ENCODE measurements at places on chromosomes 4 and X. TPM values are rescaled to one million over a fixed set of nuclear protein-coding genes. Genes with fewer than 3 reads are reported as not detected.
A peak's percentile ranks its signal among the peaks of the same experiment; 100 is the strongest.

Gene SCML1
- total RNA-seq: 5.6 TPM

Gene ELF4
- total RNA-seq: 16.9 TPM

Gene SMAD1
- total RNA-seq: 39.9 TPM

DNA sequence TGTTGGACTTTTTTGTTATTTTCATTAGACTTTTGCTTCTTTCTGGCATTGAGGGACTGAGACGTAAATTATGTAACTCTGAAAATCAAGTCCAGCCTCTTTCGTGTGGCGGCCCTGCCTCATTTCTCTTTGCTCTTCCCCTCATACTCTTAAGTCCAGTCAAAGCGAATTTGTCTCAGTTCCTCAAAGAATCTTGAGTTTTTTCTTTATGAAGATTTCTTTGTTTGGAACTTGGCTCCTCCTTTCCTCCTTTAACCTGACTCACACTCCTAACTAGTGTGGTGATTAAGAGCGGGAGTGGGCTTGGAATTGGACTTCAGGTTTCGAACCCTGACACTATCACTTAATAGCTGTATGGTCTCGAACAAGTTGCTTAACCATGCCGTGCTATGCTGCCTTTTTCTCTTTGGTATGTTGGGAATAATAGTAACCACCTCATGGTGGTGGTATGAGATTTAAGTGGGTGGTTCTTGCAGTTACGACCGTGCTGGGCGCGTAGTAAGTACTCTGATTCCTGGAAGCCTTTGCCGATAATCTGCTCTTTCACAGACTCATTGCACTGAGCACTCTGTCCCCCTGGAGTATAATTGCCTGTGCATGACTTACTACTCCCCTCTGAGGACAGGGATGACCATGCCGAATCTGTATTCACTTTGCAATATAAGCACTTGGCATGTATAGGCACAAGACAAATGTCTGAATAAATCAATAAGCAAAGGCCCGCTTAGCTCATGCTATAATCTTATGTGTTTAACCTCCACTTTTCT is 19.1 kb downstream of the FNIP2 start:
- peak overlapping the region; percentile 40 for H3K27ac ChIP-seq
- no peaks in the 10 kb centered on the region for H3K27me3 ChIP-seq
- no peak for DNase-seq
- H3K36me3 ChIP-seq: no peaks in the 10 kb centered on the region
- H3K4me1 ChIP-seq: peaks cover 52% of the 10 kb centered on the region

- no peak overlapping the region for H3K4me3 ChIP-seq
- H3K36me3 ChIP-seq: no peaks in the 10 kb centered on the region
- no peaks in the 10 kb centered on the region for H3K27me3 ChIP-seq
- H3K27ac ChIP-seq: no peak overlapping the region
Measured at GRCh38 chrX:100478714-100479306, 68.7 kb upstream of the PCDH19 start.

- no peaks in the 10 kb centered on the region for H3K27me3 ChIP-seq
- no peak for DNase-seq
- H3K4me3 ChIP-seq: no peak overlapping the region
- H3K4me1 ChIP-seq: no peaks in the 10 kb centered on the region
Measured at GRCh38 chr4:129446074-129446473, 350.1 kb downstream of the C4orf33 start.

DNA sequence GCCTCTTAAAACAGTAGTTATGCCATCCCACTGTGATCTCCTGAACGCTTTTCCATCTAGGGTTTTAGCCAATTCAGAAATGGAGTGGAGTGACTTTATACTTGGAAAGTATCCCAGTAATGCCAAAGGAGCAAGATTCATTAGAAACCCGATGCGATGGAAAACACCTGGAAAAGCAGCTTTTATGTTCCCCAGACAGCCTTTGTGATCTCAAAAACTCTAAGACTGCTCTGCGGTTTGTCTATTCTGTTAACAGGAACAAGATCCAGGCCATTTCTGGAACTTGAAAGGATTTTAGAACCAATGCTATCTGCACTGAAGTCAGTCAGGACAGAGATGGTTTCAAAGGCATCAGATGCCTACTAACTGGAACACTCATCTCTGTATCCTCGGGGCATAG is 145.1 kb downstream of the APBB2 start:
- H3K36me3 ChIP-seq: no peaks in the 10 kb centered on the region
- no peak for DNase-seq
- H3K4me1 ChIP-seq: peaks cover 58% of the 10 kb centered on the region
- no peak overlapping the region for H3K4me3 ChIP-seq
- H3K27me3 ChIP-seq: no peaks in the 10 kb centered on the region
- H3K27ac ChIP-seq: peak overlapping the region; percentile 16

DNA sequence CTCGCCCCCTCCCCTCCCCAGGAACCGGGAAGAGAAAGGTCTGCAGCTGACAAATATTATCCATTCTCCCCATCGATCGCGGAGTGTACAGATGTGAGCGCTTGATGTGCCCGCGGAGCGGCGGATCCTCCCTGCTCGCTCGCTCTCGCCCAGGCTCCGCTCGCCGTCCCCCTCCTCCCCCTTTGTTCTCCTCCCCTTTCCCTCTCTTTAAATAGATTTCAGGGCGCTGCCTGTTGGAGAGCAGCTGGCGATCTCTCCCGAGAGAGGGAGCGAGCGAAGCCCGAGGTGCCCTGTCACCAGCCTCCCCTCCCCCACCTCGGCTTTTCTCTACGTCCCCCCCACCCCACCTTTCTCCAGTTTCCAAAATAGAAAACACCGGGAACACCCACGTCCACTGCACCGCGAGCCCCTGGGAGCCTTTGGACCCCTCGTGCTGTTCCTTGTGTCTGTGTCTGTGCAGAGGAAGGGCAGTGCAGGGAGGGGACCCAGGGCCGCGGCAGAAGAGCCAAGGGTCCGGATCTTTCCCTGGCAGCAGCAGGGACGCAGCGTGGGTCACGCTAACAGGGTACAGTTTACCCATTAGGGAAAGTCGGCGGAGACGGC is 56.6 kb upstream of the BCOR start:
- no peaks in the 10 kb centered on the region for H3K4me1 ChIP-seq
- DNase-seq: no peak
- H3K27ac ChIP-seq: no peak overlapping the region
- no peaks in the 10 kb centered on the region for H3K27me3 ChIP-seq
- H3K4me3 ChIP-seq: peak overlapping the region; percentile 74
- no peaks in the 10 kb centered on the region for H3K36me3 ChIP-seq

DNA sequence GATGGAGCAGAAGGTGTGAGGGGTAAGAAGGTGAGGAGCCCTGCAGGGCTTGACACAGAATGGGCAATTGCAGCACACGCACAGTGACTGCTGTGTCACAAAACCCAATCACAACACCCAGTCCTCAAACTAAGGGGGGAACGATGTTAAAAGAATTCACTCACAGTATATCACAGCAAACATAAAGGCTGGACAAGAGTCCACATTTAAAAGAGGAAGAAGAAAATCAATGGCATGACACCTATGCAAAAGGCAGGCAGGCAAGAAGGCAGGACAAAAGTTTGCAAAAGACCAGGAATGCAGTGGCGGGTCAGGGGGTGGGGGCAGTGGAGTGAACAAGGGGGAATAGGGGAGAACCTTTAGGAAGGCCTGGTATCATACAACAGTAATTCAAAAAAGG is 77.7 kb downstream of the CDS1 start:
- no peak overlapping the region for H3K4me3 ChIP-seq
- DNase-seq: no peak
- H3K4me1 ChIP-seq: no peaks in the 10 kb centered on the region
- H3K27me3 ChIP-seq: no peaks in the 10 kb centered on the region

DNA sequence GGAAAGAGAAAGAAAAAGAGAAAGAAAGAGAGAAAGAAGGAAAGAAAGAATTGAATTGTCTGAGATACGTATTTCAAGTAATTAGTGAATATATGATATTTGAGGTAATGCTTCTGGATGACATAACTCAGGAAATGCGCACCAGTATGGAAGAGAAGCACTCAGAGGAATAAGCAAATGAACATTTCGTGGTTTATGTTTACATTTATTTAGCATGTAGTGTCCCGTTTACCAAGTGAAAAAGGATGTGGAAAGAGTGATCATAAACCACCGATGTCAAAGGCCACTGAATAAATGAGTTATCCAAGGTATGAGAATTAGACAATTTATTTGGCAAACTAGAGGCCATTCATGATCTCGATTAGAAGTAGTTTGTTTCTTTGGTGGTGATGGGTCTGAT is 200.4 kb downstream of the ARAP2 start:
- DNase-seq: no peak
- H3K27me3 ChIP-seq: no peaks in the 10 kb centered on the region
- H3K4me1 ChIP-seq: no peaks in the 10 kb centered on the region
- no peak overlapping the region for H3K27ac ChIP-seq
- H3K36me3 ChIP-seq: no peaks in the 10 kb centered on the region
- H3K4me3 ChIP-seq: no peak overlapping the region

DNA sequence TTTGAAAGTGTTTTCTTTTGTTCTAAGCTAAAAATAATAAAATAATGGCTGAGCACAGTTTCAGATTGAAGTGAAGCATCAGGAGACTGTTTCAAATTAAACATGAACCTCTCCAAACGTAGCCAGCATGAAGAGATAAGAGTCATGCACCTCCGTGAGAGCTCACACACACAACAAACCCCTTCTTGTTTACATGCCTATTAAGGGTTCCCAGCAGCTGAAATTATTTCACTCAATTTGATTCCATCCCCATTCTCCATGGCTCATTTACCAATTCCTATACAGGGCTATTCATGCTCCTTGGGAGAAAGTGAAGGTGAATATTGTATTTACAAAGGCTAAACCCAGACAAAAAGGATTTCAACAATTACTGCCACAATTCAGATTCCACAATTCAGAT is 954.1 kb upstream of the INTU start:
- no peaks in the 10 kb centered on the region for H3K27me3 ChIP-seq
- H3K4me3 ChIP-seq: no peak overlapping the region
- H3K4me1 ChIP-seq: no peaks in the 10 kb centered on the region
- no peak for DNase-seq
- no peak overlapping the region for H3K27ac ChIP-seq
- no peaks in the 10 kb centered on the region for H3K36me3 ChIP-seq

- no peaks in the 10 kb centered on the region for H3K27me3 ChIP-seq
- peaks cover 42% of the 10 kb centered on the region for H3K4me1 ChIP-seq
Measured at GRCh38 chr4:145935253-145936141, 3.1 kb downstream of the ZNF827 start.

GRCh38 chrX:136386826-136387225 is 86.1 kb downstream of the ADGRG4 start:
- no peak overlapping the region for H3K27ac ChIP-seq
- no peaks in the 10 kb centered on the region for H3K36me3 ChIP-seq
- no peak overlapping the region for H3K4me3 ChIP-seq
- no peaks in the 10 kb centered on the region for H3K27me3 ChIP-seq
- no peaks in the 10 kb centered on the region for H3K4me1 ChIP-seq
- no peak for DNase-seq

DNA sequence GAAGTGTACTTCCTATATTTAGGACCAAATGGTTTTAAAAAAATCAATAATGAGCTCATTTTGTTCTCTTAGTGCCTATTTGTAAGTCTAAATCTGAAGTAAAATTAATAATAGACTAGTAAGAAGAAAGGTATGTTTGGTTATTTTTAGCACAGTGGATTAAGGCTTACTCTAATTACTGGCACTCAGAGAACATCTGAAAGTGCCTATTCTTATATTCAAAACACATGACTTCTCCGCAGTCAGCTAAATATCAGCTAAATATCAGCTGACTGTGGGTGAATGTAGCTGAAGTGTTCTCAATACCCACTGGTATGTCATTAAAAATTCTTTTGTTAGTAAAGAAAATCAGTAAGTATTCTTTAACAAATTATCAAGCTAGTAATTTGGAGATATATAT is 6.0 kb downstream of the AP1S2 start:
- H3K4me3 ChIP-seq: peak overlapping the region; percentile 19
- H3K27me3 ChIP-seq: no peaks in the 10 kb centered on the region
- DNase-seq: no peak
- no peaks in the 10 kb centered on the region for H3K36me3 ChIP-seq

- H3K4me3 ChIP-seq: no peak overlapping the region
- H3K27me3 ChIP-seq: no peaks in the 10 kb centered on the region
- DNase-seq: no peak
- H3K27ac ChIP-seq: no peak overlapping the region
- no peaks in the 10 kb centered on the region for H3K36me3 ChIP-seq
Measured at GRCh38 chrX:103845165-103845653, 13.2 kb upstream of the RAB9B start.

All from thoracic aorta (tissue), 2 donors.